ENCODE measurements at places on chromosomes 6 and 20.

- no peak for DNase-seq
Measured at GRCh38 chr6:137759624-137760023, 107.4 kb upstream of the TNFAIP3 start.

- DNase-seq = no peak
Measured at GRCh38 chr6:43511824-43512415, 1.8 kb upstream of the LRRC73 start.

- no peak for DNase-seq
Measured at GRCh38 chr6:107692351-107692750, 131.8 kb downstream of the SCML4 start.

DNA sequence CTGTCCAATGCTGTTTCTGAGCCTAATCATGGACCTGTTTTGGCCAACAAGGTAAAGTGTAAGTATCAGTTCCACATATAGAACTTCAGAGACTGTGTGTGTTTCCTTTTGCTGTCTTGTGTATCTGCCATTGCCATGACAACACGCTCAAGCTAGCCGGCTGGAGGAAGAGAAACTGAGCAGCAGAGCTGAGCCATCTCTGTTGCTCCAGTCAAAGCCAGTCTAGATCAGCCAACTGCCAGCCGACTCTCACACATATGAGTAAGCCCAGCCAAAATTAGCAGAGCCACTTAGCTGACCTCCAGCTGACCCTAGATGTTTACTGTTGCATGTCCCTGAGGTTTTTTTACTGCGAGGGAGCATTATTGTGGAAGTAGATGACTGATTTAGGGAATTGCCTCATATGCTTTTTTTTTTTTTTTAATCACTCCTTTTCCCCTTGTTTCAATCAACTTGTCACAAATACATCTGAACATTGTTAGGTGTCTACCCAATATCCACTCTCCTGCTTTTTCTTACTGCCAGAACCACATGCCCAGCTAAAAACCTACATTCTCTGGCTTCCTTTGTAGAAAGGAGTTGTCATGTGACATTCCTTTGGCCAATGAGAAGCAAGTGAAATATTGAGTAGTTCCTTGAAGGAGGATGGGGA is 304.3 kb upstream of the SUPT3H start:
- DNase-seq = no peak

- DNase-seq = peak; percentile 39
Measured at GRCh38 chr20:63223121-63223825, 7.3 kb upstream of the YTHDF1 start.
